NB4 (cell line): ENCODE measurements at places on chromosomes 13 and 19.

GRCh38 chr19:16831531-16831930 is 2.3 kb downstream of the SIN3B start:
- no peak for DNase-seq

DNA sequence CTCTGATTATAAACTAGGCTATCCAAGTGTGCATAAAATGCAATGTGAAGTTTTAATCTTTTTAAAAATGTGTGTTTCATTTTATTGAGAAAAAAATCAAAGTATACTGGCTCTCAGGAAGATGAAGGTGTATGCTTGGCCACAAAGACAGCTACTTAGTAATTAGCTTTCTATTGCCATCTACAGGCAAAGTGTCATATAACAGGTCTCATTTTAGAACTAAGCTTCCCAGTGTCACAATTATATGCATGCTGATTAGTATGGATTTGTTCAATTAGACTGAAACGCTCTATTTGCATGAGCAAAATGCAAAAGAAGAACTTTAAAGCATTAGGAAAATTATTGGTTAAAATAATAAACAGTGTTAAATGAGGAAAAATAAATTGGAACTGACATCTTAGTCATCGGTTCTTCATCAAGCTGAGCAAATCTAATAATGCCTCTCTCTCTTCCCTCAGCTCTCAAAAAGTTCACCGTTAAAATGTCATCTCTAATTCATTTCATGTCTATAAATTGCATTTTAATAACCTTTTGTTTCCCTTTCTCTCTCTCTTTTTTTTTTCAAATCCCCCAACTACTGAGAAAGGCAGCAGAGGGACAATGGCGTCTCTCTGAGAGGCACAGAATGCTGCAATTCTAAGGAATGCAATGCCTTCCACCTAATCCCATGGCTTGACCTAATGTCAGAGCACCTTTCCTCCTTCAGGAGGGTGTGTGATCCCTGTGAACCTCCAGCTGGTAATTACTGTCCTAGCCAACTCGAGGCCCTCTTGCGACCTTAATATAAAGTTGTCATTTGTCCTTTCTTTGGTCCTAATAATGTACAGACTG is 313.1 kb upstream of the MAB21L1 start:
- DNase-seq, result peak; percentile 51

DNA sequence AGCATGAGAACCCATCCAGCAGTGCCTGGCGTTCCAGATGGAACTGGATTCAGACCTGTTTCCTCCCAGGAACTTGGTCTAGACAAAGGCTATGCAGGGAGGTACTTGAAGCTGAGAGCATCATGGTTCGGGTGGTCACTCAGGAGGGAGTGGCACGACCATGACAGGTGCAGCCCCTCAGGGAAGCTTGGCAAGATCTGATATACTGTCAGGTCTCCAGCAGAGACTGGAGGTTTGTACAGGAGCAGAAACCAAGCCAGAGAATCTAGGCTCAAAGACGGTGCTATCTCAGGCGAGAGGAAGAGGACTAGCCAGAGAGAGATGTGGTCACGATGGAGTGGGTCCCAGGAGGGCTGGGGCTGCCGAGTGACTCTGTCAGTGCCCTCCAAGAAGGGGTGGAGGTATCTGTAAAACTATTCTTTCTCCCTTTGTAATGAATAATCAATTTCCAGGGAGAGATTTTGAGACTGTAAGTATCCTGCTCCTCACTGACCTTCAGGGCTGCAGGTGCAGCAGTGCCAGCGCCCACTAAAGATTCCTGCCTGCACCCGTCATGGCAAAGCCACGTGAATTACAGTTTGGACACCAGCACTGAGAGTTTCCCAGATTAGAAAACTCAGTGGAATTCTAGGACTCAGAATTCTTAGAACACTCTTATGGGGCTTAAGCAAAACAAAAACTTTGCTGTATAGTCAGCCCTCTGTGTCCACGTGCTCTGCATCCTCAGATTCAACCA is 10.2 kb upstream of the DCUN1D2 start:
- no peak for DNase-seq

GRCh38 chr13:40595693-40596092 is 70.7 kb downstream of the FOXO1 start:
- DNase-seq, result no peak

DNA sequence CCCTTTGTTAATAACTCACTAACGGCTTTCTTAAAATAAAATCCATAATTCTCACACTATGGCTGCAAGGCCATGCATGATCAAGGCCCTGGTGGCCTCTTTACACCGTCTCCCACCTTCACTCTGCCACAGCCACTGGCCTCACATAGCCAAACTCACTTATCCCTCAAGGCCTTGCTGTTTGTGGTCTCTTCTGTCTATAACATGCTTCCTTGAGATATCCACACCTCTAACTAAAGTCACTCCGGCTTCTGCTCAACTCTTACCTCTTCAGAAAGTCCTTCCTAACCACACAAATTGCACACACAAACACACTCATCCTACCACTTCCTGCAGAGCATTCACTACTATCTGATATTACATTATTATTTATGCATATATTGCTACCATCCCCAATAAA is 262.5 kb downstream of the DIAPH3 start:
- no peak for DNase-seq

- DNase-seq, result no peak
Measured at GRCh38 chr13:39985071-39985470, 329.6 kb downstream of the COG6 start.

- no peak for DNase-seq
Measured at GRCh38 chr13:96940961-96941360, 53.3 kb downstream of the OXGR1 start.

- no peak for DNase-seq
Measured at GRCh38 chr19:1765232-1765903, 12.1 kb downstream of the ONECUT3 start.

DNA sequence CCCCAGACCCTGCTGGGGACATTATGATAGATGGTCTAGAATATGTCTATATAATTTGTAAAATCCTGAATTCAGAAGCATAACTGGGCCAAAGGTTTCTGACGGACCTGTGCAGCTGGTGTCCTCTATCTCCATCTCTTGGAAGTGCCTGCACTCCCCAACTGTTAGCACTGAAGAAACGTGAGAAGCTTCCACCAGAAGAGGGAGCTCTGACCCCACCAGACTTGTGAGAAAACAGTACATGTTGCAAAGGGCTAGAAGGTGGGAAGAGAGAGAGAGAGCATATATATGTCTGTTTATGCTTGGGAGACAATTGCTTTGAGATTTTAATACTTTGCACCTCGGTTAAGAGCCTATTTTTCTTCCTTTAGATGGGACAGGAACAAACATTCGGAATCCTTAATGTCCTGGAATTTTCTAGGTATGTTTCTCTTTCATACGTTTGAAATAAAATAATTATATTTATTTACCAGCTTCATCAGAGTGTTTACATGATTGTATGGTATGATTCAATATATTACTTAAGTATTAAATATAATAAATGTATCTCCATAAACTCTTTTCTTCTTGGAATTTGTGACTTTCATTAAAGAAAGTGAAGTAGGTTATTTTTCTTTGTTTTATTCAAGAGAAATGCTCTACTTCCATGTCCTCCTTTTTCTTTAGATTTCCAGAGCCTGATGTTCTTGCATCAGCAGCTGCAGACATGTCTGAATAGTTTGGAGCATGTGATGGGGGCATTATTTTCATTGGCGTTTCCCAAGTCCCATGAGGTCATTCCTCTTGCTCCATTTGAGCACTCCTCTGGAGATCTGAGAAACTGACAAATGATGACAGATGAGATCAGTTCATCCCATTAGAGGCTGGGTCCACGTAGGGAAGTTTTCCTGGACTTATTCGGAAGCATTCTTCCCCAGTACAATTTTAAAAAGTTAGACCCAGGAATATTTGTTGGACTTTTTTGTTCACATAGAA is 202.9 kb downstream of the ATP8A2 start:
- DNase-seq, result peak; percentile 87

DNA sequence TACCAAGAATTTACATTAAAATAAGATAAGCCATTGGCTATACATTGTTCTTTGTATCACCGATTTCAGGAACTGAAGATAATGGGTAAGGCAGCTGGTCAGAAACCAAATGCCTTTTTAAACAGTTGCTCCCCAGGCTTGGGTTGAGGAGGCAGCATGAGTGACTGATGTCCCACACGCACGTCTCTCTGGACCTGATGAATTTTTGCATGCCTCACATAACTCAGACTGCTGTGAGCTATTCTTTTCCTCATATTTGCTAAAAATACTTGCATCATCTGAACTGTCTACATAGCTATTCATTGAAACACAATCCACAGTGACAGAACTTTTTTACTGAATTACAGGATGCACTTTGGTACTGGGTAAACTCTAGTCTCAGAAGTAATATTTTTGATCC is 123.6 kb upstream of the MAB21L1 start:
- DNase-seq, result no peak

- no peak for DNase-seq
Measured at GRCh38 chr19:50535672-50536187, 22.0 kb upstream of the ASPDH start.

- no peak for DNase-seq
Measured at GRCh38 chr19:23908165-23908564, 6.5 kb upstream of the ZNF726 start.

- peak; percentile 81 for DNase-seq
Measured at GRCh38 chr13:106570299-106570852, 2.4 kb upstream of the ARGLU1 start.

DNA sequence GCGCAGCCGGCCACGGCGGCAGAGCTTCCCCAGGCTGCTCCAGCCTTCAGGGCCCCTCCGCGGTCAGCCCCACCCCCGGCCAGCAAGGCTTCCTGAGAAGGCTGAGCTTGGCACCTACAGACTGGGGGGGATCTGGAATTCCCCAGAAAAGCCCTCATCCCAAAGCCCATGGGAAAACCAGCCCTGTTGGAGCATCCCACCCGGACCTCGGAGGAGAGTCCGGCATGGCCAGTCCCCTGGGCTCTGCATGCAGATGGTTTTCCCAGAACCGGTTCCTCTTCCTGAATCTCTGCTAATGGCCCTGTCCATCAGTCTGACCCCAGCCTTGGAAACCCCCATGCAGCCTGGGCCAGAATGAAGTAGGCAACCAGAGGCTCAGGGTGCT is 10.3 kb downstream of the RASA3 start:
- no peak for DNase-seq

DNA sequence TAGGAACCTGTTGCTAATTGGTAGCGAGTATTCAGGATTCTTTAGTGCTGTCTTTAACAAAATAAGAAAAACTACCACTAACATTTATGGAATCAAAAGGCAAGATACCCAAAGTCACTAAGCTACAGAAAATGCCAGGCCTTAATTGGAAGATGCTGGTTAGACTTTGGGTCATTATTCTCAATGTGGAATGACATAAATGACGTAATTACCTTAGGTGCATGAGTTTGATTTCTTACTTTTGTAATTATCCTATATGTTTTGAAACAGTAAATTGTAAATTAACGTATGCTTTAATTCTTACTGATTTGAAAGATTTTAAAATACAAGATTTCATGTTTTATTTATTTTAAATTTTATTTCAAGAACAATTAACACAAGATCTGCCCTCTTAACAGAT is 25.0 kb downstream of the SGCG start:
- DNase-seq, result no peak

DNA sequence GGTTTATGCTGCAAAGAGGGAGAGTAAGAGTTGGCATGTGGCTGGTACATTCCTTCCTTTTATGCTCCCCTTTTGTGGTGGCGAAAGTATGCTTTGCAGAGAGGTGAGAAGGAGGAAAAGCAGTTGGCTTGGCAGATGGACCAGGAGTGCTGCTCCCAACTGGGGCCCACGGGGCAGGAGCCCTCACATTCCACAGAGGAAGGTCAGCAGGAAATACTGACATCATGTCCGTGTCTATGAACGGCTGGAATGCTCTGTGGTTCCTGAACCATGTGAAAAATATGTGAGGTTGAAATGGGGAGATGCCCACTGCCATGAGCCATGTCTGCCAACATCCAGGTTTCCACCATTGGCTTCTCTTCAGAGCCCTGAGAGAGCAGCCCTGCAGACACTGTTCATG is 33.3 kb upstream of the GAS6 start:
- DNase-seq, result no peak

GRCh38 chr13:111857846-111858560 is 208.9 kb upstream of the SOX1 start:
- DNase-seq, result no peak

DNA sequence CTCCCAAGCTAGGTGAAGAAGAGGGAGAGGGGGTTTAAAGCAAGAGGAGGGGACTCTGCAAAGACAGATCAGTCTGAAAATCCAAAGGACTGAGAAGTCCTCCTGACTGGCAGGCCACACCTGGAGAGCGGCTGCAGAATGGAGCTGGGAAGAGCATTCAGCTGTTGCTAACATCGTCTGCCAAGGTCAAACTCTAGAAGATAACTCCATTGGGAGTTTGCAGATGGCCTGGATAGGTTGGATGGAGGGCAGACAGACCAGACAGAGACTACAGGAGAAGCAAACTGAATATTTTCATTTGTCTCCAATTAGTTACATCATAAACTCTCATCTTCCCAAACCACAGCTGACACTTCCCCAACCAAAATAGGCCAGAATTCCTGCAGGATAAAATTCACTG is 19.9 kb upstream of the SHISA2 start:
- DNase-seq, result no peak

GRCh38 chr19:28652765-28653164 is 560.2 kb downstream of the UQCRFS1 start:
- no peak for DNase-seq

DNA sequence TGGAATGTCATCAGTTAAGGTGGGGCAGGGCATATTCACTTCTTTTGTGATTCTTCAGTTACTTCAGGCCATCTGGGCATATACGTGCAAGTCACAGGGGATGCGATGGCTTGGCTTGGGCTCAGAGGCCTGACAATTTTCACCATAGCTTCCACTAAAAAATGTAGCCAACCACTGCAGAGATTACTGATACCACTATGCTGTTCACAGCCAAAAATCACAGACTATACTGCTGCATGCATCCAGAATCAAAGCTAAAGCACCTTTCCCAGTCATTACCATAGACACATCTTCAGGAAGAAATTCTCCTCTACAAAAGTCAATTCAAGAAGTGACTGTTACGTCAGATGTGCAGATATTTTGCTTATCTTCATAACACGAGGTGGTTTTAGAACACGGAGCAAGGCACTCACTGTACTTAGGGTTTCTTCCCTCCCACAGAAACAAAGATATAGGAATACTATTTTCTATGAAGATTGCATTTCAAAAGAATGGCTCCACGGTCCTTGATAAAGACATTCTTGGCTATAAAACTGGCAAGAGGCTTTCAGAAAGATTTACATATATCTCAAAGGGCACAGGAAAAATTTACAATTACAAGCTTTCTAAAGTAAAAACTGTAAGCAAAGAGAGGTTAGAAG is 1556.6 kb upstream of the PRR20A start:
- DNase-seq, result no peak

GRCh38 chr19:10823690-10824089 is 12.3 kb downstream of the TMED1 start:
- DNase-seq, result no peak

- DNase-seq, result no peak
Measured at GRCh38 chr19:5247957-5248705, 92.5 kb downstream of the PTPRS start.

DNA sequence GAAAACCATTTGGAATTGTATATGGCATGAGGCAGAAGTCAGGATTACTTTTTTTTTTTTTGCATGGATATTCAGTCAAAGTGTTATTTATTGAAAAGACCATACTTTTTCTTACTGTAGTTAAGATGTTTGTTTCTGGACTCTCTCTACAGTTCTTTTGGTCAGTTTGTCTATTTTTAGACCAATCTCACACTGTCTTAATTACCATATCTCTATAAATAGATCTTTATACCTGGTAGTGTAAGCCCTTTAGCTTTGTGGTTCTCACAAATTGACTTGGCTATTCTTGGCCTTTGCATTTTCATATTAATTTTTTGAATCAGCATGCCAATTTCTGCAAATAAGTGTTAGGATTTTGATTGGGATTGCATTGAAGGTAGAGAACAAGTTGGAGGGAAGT is 96.8 kb downstream of the MAB21L1 start:
- DNase-seq, result no peak
